ENCODE measurements at places on chromosomes 12 and 14.

DNA sequence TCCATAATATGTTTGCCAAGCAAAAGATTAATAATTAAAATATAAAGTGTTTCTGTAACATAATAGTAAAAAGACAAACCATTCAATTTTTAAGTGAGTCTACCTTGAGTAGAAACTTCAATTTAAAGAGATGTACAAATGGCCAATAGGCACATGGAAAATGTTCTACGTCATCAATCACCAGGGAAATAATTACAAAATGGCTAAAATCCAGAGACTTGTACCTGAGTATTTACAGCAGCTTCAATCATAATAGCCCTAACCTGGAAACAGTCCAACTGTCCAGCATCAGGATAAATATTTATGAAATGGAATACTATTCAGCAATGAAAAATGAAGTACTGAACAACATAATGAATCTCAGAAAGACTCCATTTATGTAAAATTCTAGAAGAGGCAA, 95.5 kb upstream of the FAR2 start:
- no peak for DNase-seq

- no peak for DNase-seq
These were observed 152.1 kb downstream of the GLT1D1 start for GRCh38 chr12:129005416-129005815.

DNA sequence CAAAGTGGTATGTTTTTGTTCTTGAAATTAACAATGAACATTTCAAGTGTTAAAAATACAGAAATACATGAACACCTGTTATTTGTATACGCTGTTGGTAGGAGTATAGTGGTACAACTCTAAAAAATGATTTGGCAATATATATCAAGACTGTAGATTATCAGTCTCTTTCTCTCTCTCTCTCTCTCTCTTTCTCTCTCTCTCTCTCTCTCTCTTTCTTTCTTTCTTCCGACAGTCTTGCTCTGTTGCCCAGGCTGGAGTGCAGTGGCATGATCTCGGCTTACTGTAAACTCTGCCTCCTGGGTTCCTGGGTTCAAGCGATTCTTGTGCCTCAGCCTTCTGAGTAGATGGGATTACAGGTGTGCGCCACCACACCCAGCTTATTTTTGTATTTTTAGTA, 12.6 kb downstream of the HEBP1 start:
- DNase-seq = no peak

- DNase-seq = no peak
These were observed 63.9 kb upstream of the CCDC196 start for GRCh38 chr14:66421990-66422946.

- no peak for DNase-seq
These were observed 136.5 kb upstream of the CPSF6 start for GRCh38 chr12:69102856-69103255.

- no peak for DNase-seq
These were observed 44.4 kb downstream of the DDX51 start for GRCh38 chr12:132099739-132100138.

- no peak for DNase-seq
These were observed 14.1 kb downstream of the SGPP1 start for GRCh38 chr14:63713764-63714163.

GRCh38 chr14:68964300-68965093, 14.6 kb downstream of the ACTN1 start:
- peak; percentile 74 for DNase-seq

- no peak for DNase-seq
These were observed 1.9 kb upstream of the TSPAN9 start for GRCh38 chr12:3075315-3075714.

- DNase-seq = peak; percentile 61
These were observed 14.9 kb upstream of the TAC3 start for GRCh38 chr12:57031138-57031725.

DNA sequence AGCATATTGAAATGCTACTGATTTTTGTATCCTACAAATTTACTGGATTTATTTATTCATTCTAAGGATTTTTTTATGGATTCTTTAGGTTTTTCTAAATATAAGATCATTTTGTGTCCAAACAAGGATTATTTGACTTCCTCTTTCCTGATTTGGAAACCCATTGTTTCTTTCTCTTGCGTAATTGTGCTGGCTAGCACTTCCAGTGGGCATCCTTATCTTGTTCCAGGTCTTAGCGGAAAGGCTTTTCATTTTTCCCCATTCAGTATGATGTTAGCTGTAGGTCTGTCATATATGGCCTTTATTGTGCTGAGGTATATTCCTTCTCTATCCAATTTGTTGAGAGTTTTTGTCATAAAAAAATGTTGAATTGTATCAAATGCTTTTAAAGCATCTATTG, 57.2 kb upstream of the RHOJ start:
- DNase-seq = no peak

DNA sequence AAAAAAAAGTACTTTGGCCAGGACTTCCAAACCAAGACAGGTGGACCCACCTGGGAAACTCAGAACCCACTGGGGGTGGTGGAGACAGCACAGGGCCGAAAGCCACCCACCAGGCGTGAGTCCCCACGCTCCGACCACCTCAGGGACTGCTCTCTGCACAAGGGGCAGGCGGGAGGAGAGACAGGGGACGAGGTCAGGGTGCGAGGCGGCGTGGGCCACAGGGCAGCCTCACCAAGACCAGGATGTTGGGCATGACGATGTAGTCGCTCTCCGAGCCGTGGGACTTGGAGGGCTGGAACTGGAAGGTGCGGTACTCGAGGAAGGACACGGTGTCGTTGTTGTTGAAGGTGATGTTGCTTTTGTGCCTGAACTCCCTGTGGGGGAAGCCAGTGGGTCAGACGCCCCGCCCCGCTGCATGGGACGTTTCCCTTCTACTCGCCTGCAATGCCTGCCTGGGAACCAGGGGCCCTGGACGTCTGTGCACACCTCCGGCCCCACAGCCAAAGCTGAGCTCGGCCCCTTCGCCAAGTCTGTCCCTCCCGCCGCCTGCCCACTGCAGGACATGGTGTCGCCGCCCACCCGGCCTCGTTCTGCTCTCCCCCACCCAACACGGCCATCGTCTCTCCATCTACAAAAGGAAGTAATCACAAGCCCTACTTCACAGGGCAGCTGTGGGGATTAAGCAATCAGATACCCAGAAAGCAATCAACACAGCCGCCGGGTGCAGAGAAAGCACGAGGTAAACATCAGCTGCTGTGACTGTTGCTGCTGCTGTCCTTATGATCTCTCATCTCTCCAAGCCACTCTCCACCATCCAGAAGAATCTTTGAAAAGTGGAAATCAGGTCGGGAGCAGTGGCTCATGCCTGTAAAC, 48.7 kb downstream of the SCARB1 start:
- DNase-seq = peak; percentile 72

DNA sequence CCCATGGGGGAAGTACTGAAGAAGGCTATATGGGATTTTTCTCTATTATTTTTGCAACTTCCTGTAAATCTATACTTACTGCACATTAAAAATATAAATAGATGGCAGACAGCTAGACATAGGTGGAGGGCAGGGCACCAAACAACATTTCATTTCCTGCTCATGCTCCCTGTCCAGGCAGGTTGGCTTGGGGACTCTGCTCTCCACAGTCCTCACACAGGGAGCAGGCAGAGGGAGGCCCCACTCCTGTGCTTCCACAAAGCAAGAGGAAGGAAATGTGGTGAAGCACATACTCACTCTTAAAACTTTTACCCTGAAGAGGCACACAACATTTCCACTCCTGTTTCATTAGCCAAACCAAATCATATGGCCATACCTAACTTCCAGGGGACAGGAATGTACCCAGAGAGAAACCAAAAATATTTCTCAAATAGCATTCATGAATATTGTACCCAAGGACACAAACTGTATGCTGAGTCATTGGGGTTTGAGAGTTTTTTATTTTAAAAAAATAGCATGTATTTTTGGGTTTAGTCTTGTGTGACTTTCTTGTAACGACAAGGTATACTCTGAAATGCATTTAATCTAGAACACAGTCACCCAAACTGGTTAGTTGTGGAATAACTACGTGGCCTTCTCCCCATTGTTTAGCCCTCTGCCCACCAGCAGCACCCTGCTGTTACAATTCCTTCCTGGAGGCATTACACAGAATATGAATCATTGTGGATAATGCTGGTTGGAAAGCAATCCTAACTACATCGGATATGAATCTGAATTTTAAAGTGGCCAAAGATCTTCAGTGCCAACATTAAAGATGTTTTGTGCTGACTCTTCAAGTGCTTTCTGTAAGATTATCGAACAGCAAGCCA, 40.9 kb downstream of the RTN1 start:
- DNase-seq = no peak

GRCh38 chr12:109625131-109625559, 51.6 kb downstream of the MVK start:
- DNase-seq = no peak

DNA sequence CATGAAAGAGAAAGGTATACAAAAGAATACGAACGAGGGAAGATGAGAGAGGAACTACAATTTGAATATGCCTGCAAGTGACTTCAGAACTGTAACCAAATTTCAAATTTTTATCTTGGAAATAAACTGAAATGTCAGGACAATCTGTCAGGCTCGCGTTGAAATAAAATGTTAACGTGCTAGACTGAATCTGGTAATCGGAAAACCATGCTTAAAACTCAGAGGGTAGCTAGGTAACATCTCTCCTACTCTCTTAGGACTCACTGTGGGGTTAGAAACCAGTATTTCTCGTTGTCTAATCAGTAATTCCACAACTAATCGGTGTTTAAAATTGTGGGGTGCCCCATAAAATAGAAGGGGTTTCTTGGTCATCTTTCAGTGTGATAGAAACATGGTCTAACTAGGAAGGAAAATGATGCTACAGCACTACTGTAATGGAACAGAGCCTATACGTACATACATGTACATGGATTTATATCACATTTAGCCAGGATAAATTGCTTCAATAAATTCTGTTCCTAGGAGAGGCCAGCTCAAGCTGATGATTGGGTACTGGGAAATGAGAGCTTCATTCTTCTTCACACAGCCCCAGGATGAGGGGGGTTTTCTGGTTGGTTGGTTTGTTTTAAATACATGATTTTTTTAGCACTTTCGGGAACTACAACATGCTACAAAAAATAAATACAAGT, 23.9 kb downstream of the ATF7 start:
- no peak for DNase-seq

- DNase-seq = no peak
These were observed 133.2 kb upstream of the KRR1 start for GRCh38 chr12:75644472-75645072.

GRCh38 chr14:89841851-89842250, 112.7 kb downstream of the EFCAB11 start:
- DNase-seq = no peak

- no peak for DNase-seq
These were observed 1.9 kb downstream of the RIOX1 start for GRCh38 chr14:73492670-73493069.

DNA sequence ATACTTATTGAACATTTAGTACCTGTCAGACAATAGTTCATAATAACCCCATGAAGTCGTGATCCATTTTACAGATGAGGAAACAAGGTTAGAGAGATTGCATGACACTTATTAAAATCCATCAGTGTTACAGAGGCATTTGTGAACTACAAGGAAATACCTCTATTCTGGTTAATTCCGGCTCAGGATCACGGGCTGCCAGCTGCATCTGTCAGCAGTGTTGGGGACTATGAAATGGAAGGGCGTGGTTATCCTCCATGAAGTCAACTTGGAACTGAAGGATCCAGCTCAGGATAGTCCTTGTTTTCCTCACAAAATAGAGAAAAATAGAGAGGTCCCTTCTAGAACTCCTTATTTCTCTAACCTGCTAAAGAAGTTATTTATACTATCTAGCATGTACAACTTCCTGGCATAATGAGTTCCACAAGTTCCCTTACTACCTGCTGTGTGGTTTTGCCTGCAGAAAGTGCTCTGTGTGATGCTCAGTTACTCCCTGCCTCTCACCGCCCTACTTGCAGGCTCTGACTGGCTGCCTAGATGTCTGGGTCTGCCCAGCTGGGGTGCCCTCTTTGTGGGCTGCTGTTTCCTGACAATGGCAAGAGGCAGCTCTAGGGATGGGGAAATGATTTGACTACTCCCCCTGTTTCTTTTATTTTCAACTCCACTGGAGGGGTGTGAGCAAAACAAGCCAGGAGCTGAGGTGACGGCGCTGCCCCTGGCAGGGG, 36.8 kb downstream of the PLXNC1 start:
- no peak for DNase-seq

- DNase-seq = no peak
These were observed 828.3 kb downstream of the DIO2 start for GRCh38 chr14:79383031-79383430.

- DNase-seq = peak; percentile 9
These were observed 157.6 kb upstream of the MDGA2 start for GRCh38 chr14:47833011-47833410.

DNA sequence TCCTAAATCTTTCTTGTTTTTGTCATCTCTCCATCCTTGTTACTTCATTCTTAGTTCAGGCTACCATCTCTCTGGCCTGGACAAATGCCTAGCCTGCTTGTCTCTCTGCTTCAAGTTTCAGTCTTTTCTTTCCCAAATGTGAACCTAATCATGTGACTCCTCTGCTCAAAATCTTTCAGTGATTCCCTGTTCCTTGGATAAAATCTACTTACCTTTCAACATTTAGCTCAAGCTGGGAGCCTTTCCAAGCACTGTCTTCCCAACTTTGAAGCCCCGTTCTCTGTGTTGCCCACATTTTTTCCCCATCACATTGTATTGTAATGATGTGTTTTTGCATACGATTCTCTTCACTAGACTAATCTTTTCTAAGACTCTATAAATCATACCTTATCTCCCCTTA, 24.7 kb downstream of the SLC7A8 start:
- no peak for DNase-seq

- no peak for DNase-seq
These were observed 108.4 kb downstream of the EMP1 start for GRCh38 chr12:13304924-13305323.

- DNase-seq = no peak
These were observed 347.3 kb downstream of the GLT1D1 start for GRCh38 chr12:129200576-129200975.

- DNase-seq = no peak
These were observed 1116.9 kb upstream of the TMEM132C start for GRCh38 chr12:127150028-127150427.

GRCh38 chr12:52418576-52419110, 12.5 kb upstream of the KRT82 start:
- DNase-seq = no peak

GRCh38 chr12:54068418-54069070, 14.9 kb downstream of the HOXC4 start:
- DNase-seq = no peak

DNA sequence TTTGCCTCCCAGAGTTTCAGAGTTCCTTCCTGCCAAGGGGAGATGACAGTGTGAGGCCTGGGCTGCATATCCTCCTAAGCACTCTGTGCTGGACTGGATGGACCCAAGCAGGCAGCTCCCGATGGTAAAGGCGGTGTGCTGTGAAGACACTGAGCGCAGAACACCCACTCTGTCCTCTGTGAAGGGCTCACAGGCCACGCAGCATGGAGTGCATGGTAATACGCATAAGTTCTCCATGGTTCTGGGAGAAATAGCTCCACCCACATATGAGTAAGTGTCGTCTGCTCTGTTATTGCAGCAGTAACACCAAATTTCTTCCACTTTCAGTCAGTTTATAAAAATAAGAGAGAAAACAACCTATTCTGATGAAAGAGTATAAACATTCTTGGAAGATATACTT, 55.8 kb downstream of the TMEM30B start:
- DNase-seq = no peak

- DNase-seq = peak; percentile 5
These were observed 63.3 kb downstream of the ERC1 start for GRCh38 chr12:1054117-1054870.

Measured in tongue (tissue), 3 donors.